ENCODE measurements at places on chromosomes 6 and 20. TPM values are rescaled to one million over a fixed set of nuclear protein-coding genes. Genes with fewer than 3 reads are reported as not detected.
A peak's percentile ranks its signal among the peaks of the same experiment; 100 is the strongest.

SPDEF gene
- total RNA-seq = 9.0 TPM

- DNase-seq = peak; percentile 23
These were observed 3.6 kb upstream of the HINT3 start for GRCh38 chr6:125952764-125953501.

SNX21 gene
- total RNA-seq = 76.2 TPM

CRIP3 gene
- total RNA-seq = 1.4 TPM

DNA sequence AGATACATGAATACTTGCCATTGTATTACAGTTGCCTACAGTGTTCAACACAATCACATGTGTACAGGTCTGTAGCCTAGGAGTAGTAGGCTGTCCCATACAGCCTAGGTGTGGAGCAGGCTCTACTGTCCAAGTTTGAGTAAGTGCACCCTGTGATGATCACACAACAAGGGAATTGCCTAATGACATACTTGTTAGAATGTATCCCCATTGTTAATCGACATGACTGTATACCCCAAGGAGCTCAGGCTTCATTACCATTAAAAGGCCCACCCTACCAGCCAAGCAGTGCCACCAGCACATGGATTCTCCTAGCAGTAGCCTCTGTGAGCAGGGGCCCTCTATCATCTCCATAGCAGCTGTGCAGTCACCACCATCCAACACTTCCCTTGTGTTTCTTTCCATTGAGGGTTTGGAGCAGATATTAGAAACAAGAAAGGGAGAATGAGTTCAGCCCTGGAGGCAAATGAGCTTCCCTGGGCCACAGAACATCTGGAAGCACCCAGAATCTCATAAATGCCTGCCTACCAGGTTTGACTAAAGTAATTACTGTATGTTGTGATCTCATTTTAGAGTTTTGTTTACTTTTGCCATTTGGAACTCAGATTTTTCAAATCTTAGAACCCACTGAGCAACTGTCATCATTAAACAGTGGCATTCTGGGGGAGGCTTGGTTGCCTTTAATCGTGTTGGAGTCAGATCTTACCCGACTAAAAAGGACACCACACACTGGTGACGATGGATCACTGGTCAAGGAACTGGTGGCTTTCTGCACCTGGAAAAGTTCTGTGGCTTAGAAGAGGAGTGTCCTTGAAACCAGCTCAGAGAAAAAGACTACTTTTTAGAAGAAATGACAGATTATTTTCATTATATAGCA is 104.9 kb downstream of the TULP4 start:
- no peak for DNase-seq

ADIG gene
- total RNA-seq = not detected

PLN gene
- 32.6 TPM for total RNA-seq

DNA sequence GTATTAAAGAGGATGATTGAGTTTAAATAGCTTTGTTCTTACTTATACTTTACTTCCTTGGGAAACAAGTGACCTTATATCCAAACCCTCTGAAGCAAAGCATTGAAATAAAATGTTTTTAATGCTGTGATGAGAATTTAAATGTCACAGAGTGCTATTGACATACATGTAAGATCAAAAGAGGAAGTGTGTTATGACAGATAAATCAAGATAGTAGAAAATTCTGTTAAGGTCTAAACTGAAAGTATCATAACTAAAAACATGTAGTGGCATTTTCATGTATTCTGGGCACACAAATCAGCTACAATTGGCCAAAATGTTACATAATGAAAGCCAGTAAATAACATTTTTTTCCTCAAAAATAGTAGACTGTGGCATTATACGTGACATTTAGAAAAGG is 318.0 kb downstream of the GRIK2 start:
- no peak for DNase-seq

DNA sequence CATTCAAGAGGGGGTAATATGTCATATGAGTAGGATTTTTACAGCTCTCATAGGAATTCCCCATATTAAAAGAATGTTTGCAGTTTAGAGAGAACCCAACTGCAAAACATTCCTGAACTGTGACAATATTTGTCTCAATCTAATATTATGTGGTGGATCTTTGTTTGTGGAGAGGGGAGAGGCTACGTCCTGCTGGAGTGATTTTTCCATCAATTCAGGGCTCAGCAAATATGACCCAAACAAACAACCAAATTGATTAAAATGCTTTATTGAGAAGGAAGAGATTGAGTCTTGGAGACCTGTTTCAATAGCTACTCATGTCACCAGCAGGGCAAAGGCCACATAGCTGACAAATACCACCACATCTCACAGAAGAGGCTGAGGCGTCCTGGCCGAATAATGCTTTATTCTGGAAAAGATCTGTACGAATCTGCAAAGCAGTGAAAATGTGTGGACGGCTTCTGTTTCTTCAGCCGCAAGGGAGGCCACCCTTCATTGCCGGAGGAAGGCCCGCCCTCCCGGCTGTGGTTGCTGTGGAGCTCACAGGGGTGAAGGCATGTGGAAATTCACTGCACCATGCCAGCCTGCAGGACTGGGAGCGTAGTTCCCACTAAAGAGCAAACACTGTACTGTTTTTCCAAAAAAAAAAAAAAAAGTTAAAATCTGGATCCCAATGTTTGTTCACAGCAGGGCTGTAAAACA is 89.7 kb upstream of the QKI start:
- no peak for DNase-seq

All from transverse colon (tissue), 4 donors.